Adrenal gland (tissue), 19 donors: ENCODE measurements at places on chromosomes 7 and 10.

DNA sequence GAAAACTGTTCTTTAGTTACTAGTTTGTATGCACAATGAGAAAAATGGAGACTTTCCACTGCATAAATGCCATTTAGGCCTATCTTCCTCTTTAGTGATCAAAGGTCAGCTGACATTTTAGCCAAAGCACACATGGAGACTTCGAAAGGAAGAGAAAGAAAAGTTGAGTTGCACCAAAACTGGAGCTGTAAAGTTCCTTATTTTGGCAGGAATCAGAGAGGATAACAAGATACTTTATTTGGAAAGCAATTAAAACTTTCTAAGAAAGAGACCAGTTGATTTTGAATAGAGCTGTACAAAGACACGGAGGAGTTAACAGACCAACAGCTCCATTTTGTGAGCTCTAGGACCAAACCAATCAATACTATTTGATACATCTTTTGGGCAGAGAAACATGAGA, 14.2 kb downstream of the ENTPD7 start:
- DNase-seq, result no peak

- no peak for DNase-seq
Observed at GRCh38 chr7:157768198-157768597, 431.4 kb downstream of the DNAJB6 start.

DNA sequence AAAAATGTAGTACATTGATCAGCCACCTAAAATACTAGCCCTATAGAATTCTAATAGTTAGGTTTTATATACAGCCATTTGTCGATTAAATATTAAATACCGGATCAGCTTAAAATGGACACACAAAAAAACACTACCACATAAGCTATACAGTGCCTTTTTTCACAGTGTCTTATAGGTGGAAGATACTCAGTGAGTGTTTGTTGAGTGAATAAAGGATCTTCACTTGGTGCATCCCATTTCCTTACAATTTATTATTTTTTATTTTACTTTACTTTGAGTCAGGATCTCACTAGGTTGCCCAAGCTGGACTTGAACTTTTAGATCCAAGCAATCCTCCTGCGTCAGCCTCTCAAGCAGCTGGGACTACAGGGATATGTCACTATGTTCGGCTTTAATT, 335.4 kb upstream of the KAT6B start:
- DNase-seq, result no peak

DNA sequence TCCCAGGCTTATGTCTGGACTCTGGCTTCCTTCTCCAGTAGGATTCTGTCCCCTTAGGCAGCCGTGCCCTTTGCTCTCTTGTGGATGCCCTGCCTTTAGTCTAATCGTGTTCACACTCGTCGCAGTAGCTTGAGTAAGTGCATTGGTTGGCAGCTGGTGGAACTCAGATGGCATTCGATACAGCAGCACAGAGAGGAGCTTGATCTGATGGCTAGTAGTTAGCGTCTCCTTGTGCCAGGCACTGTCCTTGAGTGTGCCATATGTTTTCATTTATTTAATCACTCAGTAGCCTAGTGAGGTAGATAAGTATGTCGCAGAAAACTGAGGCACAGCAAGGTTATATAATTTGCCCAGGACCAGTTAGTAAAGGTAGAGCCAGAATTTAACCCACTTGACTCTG, 18.2 kb upstream of the PARP12 start:
- no peak for DNase-seq

- DNase-seq, result no peak
Observed at GRCh38 chr7:151437866-151438516, 1.9 kb downstream of the CRYGN start.

GRCh38 chr7:99392659-99393354, 15.6 kb downstream of the PDAP1 start:
- peak; percentile 90 for DNase-seq

DNA sequence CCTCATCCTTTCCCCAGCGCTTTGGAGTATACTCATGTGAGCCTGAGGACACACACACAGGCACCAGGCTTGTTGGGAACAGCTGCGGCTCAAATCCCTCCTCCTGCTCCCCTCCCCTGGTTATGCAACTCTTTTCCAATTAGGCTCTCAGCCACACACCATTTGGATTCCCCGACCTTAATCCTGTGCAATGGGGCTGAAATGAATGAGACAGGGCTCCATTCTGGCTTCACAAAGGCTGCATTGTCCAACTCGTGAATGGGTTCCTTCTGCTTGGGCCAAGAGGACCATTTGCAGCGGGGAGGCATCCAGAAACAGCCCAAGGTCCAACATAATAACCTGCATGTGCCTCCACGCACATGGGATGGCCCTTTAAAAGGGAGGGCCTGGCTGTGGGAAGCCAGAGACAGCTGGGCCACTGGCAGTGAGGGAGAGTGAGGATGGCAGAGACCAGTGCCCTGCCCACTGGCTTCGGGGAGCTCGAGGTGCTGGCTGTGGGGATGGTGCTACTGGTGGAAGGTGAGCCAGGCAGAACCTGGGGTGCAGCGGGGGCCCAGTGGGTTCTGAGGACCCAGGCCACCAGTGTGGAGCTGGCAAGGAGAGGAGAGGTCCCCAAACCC, at the start of gene RGR:
Gene RGR, plus strand, starts transcription at position 403 of the 620 bp plus-strand sequence. Its CDS starts 38 bp downstream, at position 441.
- no peak for DNase-seq

DNA sequence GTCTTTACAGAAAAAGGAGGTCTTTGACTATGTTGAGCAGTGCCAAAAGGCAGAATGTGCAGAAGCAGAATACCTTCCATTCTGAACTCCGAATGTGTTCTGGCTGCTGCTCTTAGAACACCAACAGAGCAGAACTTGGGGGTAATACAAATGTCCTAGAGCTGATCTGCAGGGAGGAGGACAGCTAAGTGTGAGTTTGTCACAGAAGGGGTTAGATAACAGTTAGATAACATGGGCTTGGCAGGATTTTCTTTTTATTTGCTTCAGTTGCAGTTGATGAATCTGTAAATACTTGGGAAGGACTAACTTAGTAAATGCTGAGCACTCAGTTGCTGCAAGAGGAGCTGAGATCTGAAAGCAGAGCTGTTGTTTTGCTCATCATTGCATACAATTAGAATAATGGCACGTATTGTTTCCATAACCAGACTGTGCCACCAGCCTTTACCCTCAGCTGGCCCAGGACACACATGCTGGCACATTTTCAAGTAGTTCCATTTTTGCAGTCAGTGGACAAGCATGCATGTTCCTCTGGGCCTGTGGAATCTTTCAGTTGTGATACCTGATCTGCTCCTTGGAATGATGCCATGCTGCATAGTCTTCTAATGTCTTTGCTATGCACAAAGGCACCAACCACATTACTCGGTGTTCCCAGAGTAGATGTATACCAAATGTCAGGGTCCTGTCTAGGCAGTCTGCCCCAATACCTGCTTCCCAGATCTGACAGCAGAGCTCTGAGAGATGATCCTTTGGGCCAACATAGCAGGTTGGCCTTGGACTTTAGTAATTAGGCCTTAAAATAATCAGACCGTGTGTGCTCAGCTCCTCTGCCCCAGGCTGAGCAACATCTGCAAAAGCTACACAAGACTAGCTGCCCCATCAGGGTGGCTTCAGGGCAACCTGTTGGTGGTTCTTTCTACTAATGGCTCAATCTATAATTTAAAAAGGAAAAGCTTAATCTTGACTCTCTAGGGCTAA, 55.7 kb downstream of the GSDME start:
- DNase-seq, result no peak

DNA sequence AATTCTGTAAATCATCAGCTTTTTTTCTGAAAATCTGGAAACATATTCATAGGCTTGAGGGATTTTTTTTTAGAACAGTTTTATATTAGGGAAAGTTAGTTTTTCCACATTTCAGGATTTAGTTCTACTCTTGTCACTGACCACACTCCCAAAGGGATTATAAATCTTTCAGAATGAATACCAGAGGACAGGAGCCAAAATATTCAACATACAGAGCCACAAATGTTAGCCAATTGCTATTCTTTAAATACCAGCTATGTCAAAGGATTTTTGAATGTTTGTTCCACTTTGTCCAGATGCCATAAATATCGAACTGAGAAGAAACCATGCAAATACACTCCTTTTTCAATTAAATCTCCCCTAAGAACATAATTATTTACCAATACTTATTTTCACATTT, 50.7 kb downstream of the ODAD2 start:
- no peak for DNase-seq

DNA sequence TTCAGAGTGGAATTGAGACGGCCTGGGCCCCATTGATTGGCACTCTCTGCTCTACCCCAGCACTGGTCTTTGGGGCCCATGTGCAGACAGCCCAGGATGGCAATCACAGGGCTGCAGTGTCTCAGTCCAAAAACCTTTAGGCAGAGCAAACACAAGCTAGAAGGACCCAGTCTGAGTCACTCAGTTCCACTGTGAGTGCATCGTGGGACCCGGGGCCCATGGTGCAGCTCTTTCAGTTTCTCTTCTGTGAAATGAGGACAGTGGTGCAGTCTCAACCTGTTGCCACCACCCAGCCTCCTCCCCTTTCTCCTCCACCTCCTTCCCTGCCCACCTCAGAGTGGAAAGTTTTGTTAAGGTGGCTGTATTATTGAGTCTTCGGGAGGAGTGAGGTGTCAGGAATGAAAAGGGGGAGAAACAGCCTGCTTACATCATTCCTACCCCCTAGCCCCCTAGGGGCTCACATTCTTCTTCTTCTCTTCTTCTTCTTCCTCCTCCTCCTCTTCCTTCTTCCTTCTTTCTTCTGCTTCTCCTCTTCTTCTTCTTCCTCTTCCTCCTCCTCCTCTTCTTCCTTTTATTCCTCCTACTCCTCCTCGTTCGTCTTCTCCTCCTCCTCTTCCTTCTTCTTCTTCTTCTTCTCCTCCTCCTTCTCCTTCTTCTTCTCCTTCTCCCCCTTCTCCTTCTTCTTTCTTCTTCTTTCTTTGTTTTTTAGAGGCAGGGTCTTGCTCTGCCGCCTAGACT, 19.5 kb upstream of the CARD11 start:
- no peak for DNase-seq

DNA sequence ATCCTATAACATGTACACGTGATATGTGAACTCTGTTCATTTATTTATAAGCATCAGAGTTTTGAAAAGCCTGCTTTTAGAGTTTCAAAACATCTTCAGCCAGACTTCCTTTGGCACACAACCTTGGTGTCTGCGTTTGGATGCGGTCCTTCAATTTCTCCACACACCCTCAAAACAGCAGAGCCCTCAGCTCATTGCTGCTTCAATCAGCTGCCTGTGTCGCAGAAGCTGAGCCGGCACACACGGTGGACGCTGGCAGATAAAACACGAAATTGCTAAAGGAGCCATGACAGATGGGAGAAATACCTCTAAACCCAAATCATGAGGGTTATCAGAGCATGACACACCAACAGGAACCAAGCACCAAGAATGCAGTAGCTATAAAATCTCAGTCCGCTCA, 396.4 kb upstream of the AKR1E2 start:
- no peak for DNase-seq

- no peak for DNase-seq
Observed at GRCh38 chr7:155190688-155191087, 107.0 kb upstream of the INSIG1 start.

- DNase-seq, result no peak
Observed at GRCh38 chr10:79230328-79230830, 116.9 kb upstream of the PPIF start.

- DNase-seq, result peak; percentile 49
Observed at GRCh38 chr7:28409716-28410627, 2.3 kb upstream of the CREB5 start.

- no peak for DNase-seq
Observed at GRCh38 chr10:121104476-121105111, 253.4 kb downstream of the WDR11 start.

GRCh38 chr7:45624392-45624760, 50.2 kb downstream of the ADCY1 start:
- DNase-seq, result no peak

GRCh38 chr10:67812007-67812406, 26.0 kb downstream of the DNAJC12 start:
- DNase-seq, result no peak

DNA sequence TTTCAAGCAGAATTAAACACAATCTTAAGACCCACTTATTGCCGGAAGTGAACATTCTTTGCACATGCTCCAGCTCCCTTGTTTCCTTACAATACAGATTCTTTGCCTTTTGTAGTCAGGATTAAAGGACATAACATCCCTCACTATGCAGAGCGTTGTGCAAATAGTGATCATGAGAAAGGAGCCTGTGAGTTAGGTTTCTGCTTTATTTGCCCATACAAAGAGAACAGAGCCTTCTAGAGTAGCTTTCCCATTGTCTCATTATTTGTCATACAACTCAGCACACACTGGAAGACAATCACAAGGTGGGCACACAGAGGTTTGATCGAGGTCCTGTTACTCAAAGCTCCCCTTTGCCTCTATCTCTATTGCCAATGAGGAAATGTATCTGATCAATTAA, 48.2 kb upstream of the WDR11 start:
- no peak for DNase-seq

GRCh38 chr10:88657901-88658300, 6.3 kb upstream of the LIPF start:
- no peak for DNase-seq

DNA sequence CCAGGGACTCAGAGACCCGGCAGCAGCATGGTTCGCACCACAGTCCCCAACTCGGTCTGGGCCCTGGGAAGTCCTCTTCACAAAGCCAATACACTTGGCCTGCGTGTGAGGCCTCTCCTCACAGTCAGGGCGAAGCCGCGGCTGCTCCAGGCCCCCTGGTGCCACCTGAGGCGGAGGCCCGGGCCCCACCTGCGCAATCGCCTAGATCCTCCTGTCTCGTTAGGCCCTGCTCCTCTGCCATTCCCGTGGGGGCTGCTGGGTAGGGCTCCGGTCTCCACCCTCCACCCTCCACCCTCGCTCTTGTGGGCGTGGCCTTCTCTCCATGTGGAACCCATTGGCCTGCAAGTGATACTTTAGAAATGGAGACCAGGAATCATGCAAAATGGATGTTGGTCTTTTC, 553.3 kb downstream of the INHBA start:
- DNase-seq, result no peak

DNA sequence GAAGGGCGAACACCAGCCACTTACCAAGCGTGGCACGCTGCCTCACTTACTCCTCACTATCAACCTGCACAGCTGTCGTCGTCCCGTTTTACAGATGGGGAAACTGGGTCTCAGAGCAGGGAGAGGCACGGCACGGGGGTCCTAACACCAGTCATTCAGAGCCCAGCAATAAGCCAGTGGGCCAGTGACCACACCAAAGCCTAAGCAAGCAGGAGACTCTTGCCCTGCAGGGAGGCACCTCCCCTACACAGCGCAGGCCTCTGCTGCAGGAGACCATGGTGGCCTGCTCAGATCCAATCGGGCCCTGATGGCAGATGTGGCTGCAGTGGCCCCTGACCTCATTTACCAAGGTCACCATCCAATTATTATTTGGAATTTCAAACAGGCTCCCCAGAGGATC, 4.8 kb downstream of the SLIT1 start:
- DNase-seq, result no peak

DNA sequence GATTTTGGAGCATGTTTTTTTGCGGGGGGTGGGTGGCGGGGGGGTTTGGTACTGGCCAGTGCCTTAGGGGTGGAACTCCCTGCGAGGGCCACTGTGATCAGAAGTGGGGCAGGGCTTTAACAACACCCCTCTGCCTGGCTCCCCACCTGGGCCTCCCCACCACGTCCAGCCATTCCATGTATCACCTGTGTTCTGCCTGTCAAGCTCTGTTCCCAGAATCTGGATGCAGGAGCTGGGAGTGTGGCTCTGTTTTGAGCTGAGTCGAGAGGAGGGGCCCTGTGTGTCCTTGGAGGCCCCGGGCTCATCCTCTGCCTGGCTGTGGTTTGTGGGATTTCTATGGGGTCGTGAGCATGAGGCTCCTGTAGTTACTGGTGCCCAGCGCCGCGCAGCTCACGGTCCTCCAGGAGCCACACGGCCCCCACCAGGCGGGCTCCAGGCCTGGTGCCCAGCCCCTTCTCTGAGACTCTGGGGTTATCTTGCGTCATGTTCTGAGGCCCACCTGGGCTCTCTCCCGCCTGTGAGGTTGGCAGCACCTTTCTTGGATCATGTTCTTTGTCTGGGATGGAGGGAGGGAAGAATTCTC, 29.6 kb downstream of the PFKFB3 start:
- DNase-seq, result no peak
